ENCODE measurements at places on chromosomes 5 and 9. TPM values are rescaled to one million over a fixed set of nuclear protein-coding genes. Genes with fewer than 3 reads are reported as not detected.

The SPINK6 gene
- total RNA-seq, result not detected

- DNase-seq, result no peak
Observed at GRCh38 chr9:101027236-101027635, 1.3 kb upstream of the PLPPR1 start.

GRCh38 chr5:81207009-81207408 is 26.1 kb upstream of the CKMT2 start:
- DNase-seq, result no peak

The ISCA1 gene
- 30.3 TPM for total RNA-seq

GRCh38 chr5:141914199-141914743 is 9.4 kb upstream of the DELE1 start:
- peak; percentile 28 for DNase-seq

GRCh38 chr5:172156541-172156994 is 31.5 kb downstream of the STK10 start:
- DNase-seq, result peak; percentile 98

The SH3TC2 gene
- total RNA-seq, result 60.6 TPM

- DNase-seq, result no peak
Observed at GRCh38 chr9:136751244-136751643, 2.9 kb upstream of the LCN6 start.

GRCh38 chr9:101119206-101119819 is 90.8 kb downstream of the PLPPR1 start:
- DNase-seq, result peak; percentile 78

GRCh38 chr5:174431504-174431903 is 292.9 kb upstream of the MSX2 start:
- DNase-seq, result no peak

DNA sequence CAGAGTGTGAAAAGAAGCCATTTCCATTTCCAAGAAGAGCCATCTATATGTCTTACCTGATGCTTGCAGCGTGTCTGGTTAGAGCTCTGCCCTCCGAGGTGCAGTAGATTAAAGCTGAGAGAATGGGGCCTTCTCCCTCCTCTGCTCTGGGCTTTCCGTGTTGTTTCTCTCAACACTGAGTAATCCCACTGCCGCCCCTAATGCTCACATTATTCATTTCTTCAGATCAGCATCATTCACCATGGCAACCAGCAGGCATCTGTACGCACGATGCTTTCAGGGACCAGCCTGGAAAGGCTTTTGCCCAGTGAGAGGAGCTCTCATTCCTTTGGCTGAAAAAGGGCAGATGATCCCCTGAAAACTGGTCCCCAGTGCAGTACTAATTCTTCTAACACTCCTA is 79.6 kb downstream of the CYFIP2 start:
- no peak for DNase-seq

GRCh38 chr5:127834554-127834953 is 131.4 kb downstream of the CCDC192 start:
- DNase-seq, result peak; percentile 20

- no peak for DNase-seq
Observed at GRCh38 chr5:170619869-170620268, 116.0 kb downstream of the KCNIP1 start.

DNA sequence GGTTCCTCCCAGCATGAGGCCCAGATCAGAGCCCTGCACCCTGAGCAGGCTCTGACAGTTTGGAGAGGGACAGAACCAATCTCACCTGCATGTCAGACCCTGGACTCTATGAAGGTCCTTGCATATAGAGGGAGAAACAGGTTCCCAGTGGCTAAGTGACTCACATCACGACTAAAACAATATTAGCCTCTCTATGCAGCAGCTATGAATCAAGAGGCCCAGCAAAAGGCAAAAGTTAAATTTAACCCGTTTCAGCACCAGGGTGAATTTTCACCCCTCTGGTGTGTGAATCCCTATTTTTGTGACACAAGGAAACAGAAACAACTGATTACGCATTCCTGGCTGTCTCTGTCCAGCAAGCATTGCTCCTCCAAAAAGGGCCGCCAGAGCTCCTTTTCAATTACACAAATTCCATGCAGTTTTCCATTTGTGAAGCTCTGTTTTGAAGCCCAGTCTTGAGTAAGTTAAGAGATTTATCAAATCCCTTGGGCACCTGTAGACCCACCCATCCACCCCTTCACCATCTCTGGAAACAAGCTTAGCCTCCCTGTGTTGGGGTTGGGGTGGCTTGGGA is 136.6 kb downstream of the GABBR2 start:
- DNase-seq, result no peak

The AQP7 gene
- not detected for total RNA-seq

The REEP5 gene
- total RNA-seq, result 50.8 TPM

The TXNDC8 gene
- total RNA-seq, result not detected

DNA sequence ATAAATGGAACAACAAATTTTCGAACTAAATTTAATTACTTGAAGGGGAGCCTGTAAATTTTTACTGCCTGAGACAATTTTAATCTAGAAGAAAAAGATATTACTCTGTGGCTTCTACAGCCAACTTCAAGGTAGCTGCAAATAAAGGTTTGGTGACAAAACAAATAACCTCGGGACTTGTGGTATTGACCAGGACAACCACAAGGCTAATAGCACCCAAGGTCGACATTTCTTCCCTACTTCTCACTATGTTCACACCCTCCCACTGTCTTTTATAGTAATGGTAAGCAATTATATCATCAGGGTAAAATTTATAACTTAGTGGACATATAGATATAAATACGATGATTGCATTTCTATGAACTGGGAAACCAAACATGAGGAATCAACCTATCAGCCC is 67.9 kb upstream of the SPINK5 start:
- DNase-seq, result no peak

- no peak for DNase-seq
Observed at GRCh38 chr5:5080790-5081189, 59.3 kb upstream of the ADAMTS16 start.

DNA sequence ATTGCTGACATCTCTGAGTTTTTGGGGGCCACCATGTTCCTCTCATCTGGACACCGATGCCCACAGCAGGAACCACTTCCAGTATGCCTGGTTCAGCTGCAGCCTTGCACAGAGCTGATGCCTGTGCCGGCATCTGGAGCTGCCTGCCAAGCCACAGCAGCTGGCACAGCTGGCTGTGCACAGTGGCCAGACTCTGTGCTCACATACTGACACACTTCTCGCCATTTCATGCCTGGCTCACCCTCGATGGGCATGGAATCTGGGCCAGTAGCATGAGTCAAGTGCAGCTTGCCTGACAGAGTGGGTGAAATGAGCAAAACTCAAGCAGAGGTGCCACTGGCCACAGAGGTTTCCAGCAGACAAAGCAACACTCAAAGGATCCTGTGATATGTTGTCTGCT is 863.4 kb downstream of the DNAH5 start:
- DNase-seq, result no peak

- no peak for DNase-seq
Observed at GRCh38 chr9:136782452-136782851, 8.7 kb upstream of the TMEM141 start.

GRCh38 chr9:12497790-12498189 is 195.4 kb upstream of the TYRP1 start:
- no peak for DNase-seq

The SMIM32 gene
- total RNA-seq, result not detected

DNA sequence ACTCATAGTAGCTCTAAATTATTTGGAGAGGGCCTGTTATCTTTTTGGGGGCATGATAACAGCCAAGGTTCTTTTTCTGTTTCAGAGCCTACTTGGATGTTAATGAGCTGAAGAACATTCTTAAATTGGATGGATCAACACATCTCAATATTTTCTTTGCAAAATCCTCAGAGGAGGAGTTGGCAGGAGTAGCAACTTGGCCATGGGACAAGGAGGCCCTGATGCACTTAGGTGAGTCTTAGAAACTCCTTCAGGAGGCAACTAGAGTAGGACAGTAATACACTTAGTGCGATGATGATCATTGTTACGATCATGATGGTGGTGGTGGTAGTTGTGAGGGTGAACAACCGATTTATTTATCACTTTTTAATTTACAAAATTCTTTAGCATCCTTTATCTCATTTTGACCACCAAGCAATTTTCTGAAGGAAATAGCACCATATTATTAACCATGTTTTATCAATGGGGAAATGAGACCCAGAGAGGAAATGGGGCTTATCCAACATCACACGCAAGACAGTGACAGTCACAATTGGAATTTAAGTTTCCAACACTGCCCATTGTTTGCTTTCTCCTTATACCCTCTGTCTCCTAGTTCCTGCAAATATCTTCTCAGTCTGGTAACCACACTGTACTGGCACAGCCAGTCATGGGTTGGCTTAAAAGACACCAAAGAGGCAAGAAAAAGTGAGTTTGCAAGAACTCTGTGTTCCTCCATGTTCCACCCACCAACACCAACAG is 54.0 kb downstream of the PAPPA start:
- no peak for DNase-seq

- DNase-seq, result no peak
Observed at GRCh38 chr9:70901013-70901412, 220.4 kb downstream of the TRPM3 start.

DNA sequence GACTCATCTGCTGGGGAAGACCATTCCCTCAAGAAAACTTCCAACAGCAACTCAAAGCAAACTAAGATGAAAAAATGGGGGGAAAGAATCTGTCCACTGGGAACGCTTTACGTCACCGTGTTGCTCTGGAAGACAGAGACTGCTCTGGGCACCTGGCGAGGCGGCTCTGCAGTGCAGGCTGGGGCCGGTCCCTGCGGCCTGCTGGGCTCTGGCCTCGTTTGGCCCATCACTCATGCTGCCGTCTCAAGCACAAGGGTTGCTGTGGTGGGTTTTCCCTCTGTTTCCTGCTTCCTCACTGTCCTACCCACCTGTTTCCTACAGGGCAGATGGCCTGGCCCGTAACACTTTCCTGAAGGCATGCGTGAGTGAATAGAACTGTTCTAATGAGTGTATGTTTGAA is 92.9 kb upstream of the OTULINL start:
- DNase-seq, result no peak

The CAVIN4 gene
- 2.3 TPM for total RNA-seq

The SLC45A2 gene
- total RNA-seq, result 0.09 TPM

GRCh38 chr5:177445917-177446199 is 756 bp upstream of the PRR7 start:
- DNase-seq, result no peak

- DNase-seq, result no peak
Observed at GRCh38 chr5:9339206-9339818, 206.6 kb downstream of the SEMA5A start.

The ARL15 gene
- total RNA-seq, result 82.2 TPM

The CDC25C gene
- 2.4 TPM for total RNA-seq

DNA sequence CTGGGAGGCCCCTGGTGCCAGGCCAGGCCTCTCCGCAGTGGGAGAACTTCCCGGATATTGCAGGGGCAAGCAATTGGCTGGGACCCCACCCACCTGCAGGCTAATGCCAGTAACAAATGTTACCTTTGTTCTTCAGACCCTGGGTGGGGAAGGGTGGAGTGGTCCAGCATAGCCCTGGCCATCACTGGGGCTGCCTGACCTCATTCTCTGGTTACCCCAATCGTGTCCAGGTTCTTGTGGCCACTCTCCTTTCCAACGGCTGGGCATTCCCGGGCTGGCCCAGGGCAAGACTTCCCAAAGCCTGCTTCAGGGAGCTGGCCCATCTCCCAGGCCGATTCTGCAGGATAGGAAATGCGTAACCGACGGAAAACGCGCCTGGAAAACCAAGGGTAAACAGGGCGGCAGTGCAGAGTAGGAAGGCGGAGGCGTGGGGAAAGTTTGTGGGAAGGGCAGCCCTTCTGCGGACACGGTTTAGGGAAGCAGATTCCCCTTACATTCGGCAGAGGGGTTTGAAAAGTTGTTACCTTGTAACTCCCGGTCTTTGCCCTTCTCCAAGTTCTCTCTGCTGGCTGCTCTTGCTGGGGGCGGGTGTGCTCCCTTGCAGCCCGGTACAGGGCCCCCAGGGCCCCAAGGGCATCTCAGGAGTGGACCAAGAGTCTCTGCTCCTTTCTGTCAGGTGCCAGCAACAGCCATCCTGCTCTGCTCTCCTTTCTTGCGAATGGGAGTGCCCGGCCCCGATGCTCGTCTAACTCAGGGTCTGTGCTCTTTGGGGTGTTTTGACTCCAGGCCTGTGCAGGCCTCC is 3.5 kb downstream of the NRARP start:
- DNase-seq, result peak; percentile 95

The ZNG1E gene
- 33.7 TPM for total RNA-seq

GRCh38 chr5:173487300-173487699 is 129.2 kb downstream of the BOD1 start:
- no peak for DNase-seq

GRCh38 chr9:133990366-133991213 is 1.5 kb downstream of the VAV2 start:
- DNase-seq, result peak; percentile 80

DNA sequence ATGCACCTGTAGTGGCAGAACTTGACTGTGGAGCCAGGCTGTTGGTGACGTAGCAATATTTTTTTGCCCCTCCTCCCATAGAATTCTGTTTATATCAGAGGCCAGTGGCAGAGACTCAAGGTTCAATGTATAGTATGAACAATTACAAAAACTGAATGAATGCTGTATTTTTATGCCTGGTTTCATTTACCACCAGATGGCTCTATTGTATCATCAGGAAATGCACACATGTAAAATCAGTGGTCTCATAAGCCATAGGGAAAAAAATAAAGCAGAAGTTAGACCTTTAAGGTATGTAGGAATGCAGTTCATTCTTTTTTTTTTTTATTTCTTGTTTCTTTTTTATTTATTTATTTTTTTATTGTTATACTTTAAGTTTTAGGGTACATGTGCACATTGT is 43.6 kb downstream of the CCDC192 start:
- peak; percentile 49 for DNase-seq

DNA sequence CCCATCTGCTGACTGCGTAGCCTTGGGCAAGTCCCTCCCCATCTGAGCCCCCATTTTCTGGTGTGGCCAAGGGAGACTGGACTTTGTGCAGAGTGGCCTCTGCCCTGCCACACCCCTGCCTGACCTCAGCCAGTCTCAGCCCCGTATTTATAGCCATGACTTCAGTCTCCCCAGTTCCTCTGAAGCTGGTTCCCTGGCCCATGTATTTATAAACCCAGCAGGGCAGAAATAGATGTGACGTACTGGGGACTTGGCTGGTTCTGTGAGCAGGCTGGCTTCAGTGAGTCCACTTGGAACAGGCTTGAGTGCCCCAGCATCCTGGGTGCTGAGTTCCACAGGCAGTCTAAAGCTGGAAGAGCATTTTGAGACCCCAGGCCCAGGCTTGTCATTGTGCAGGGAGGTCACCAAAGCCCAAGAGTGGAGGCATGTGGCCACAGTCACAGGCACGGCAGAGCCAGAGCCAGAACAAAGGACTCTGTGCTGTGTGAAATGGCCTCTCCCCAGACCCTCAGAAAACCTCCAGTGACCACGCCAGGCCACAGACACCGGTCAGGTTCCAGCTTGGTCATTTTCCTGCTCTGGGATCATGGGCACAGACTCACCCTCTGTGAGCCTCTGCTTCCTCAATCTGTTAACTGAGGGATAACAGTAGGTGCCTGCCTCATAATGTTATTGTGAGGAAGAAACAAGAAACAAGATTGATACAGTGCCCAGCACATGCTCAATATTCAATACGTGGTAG is 30.4 kb upstream of the SYNPO start:
- no peak for DNase-seq

DNA sequence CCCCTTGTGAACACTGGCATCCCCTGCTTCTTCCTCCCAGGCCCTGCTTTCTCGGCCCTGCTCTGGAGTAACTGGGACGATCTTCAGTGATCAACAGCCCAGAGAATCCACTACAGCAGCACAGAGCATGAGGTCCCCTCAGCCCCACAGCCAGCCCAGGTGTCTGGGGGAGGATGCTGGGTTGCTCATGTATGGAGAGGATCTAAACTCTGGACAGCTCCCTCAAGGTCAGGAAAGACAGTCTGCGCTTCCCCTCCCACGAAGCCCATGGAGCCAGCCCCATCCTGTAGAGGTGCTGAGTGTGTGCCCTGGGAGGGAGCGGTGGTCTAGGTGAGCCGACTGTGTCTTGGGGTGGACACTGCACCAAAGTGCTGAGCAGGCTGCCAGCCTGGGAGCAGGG is 190.2 kb downstream of the GABBR2 start:
- no peak for DNase-seq

The STOM gene
- total RNA-seq, result 310 TPM
